B cell (primary cell): ENCODE measurements at places on chromosomes 2 and 18. TPM values are rescaled to one million over a fixed set of nuclear protein-coding genes. Genes with fewer than 3 reads are reported as not detected.

GRCh38 chr2:20638646-20639430 lies 12.1 kb downstream of the HS1BP3 start:
- no peak for DNase-seq
- no peak overlapping the region for H3K4me3 ChIP-seq
- H3K4me1 ChIP-seq, result no peaks in the 10 kb centered on the region

DNA sequence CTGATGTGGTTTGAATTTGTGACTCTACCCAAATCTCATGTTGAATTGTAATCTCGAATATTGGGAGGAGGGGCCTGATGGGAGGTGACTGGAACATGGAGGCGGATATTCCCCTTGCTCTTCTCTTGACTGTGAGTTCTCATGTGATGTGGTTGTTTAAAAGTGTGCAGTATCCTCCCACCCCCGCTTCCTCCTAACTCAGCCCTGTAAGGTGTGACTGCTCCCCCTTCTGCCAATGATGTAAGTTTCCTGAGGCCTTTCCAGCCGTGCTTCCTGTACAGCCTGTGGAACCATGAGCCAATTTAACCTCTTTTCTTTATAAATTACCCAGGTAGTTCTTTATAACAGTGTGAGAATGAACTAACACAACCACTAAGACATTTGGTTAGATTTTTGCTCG lies 458.4 kb downstream of the THSD7B start:
- H3K4me3 ChIP-seq, result no peak overlapping the region
- no peaks in the 10 kb centered on the region for H3K36me3 ChIP-seq
- no peaks in the 10 kb centered on the region for H3K4me1 ChIP-seq
- no peaks in the 10 kb centered on the region for H3K27me3 ChIP-seq

GRCh38 chr2:69177785-69178636 lies 165.0 kb downstream of the ANTXR1 start:
- H3K4me1 ChIP-seq, result no peaks in the 10 kb centered on the region
- no peak overlapping the region for H3K27ac ChIP-seq
- no peaks in the 10 kb centered on the region for H3K36me3 ChIP-seq
- DNase-seq, result no peak
- peaks cover 16% of the 10 kb centered on the region for H3K27me3 ChIP-seq

DNA sequence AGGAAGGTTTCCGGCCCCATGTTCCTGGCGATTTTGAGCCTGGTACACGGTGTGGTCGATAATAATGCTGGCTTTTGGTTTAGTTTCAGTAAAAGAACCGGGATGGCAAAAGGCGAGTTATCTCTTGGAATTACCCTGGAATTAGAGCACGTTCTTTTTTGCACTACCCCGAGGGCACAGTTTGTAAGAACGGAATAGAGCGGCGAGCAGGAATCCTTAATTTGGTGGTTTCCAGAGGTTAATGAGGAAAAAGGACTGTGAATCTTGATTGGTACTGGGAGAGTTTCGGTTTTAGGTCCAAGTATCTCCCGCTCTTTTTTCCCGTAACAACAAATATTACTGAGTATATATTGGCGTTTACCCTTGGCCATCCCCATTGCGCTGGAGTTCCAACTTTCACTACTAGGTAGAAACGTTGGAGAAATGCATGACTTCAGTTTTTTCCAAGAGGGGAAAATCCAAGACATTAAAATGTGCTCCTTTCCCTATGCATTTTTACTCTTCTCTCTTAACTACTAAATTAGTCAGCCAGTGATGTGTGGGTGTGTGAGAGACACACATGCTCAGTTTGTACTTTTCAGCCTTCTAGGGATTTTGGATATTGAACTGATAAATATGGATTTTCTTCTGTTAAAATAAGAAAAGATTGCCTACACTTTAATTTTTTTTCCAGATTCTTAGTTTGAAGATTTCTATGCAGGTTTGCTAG lies 160.8 kb downstream of the AGPS start:
- no peaks in the 10 kb centered on the region for H3K36me3 ChIP-seq
- H3K4me3 ChIP-seq, result peak overlapping the region; percentile 98
- H3K27ac ChIP-seq, result peak overlapping the region; percentile 99
- no peaks in the 10 kb centered on the region for H3K27me3 ChIP-seq
- DNase-seq, result no peak

DNA sequence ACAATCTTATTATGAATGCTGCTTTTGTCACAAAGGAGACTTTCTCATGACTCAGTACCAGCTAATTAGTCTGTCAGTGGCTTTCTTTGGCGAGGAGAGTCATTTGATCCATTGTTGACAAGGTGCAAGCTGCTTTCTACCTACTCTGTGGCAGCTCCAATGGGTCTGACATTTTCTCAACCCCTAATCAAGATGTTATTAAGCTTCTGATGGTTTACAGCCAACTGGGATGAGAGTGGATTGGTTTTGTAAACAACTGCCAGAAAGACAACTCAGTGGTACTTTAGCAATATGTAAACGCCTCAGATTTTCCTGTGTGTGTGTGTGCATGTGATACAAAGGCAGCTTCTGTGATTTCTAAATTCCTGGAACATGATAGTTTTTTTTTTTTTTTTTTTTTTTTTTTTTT lies 8.2 kb upstream of the CLIP4 start:
- no peaks in the 10 kb centered on the region for H3K4me1 ChIP-seq
- H3K27ac ChIP-seq, result no peak overlapping the region
- H3K27me3 ChIP-seq, result no peaks in the 10 kb centered on the region
- H3K4me3 ChIP-seq, result no peak overlapping the region
- no peak for DNase-seq
- no peaks in the 10 kb centered on the region for H3K36me3 ChIP-seq

DNA sequence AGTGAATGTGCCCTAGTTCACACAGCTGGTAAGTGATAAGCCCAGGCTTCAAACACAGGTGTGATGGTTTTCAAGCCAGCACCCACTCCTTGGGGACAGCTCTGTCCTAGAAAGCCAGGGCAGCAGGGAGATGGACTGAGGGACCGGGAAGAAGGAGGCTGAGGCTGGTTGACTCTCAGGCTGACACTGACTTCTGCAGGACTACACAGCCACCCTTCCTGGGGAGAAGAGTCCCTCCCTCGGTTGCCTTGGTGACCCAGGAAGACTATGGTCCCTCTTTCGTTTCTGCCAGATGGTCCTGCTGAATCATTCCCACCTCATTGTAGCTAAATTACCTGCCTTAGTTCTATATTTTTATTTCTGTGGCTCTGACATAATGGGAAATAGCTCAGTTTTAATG lies 11.3 kb upstream of the FSHR start:
- H3K36me3 ChIP-seq, result no peaks in the 10 kb centered on the region
- DNase-seq, result no peak
- H3K4me1 ChIP-seq, result no peaks in the 10 kb centered on the region
- no peak overlapping the region for H3K4me3 ChIP-seq

The GMPPA gene
- total RNA-seq, result 27.8 and 32.0 TPM in 2 replicates
